ENCODE measurements at places on chromosomes 13 and 19.

GRCh38 chr19:7099597-7099921, 30.1 kb downstream of the ZNF557 start:
- no peak for DNase-seq

DNA sequence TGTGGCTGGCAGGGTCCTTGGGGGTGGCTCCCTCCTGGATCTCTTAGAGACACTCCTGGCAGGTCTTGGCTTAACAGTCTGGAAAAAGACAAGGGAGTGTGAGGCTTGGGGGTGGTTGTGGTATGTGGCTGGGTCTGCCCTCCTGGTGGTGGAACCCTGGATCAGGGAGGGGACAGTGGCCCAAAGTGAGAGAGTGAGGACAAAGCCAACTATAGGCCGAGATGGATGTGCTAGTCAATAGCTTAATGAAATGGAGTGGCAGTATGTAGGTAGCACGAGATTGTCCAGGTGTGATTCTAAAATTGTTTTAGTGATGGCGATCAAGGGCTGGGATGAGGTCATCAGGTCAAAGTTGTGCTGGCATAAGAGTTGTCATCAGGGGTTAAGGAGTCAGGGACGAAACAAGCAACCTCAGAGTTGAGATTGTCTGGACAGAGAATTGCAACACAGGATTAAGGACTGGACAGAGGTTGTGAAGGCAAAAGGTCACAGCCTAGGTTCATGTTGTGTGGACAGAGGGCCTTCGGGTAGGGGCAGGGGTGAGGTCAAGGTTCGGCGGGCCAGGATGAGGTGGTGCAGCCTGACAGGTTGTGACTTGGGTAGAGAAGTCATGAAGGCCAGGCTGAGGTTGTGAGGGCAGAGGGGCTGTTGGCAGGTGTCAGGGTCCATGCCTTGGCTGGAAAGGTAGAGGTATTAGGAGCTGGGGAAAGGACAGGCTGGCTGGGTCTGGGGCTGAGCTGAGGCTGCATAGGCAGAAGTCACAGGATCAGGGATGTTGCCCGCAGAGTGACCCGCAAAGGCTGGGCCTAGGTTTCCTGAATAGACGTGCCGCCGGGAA, 4.5 kb upstream of the RASAL3 start:
- DNase-seq, result no peak

- no peak for DNase-seq
Observed at GRCh38 chr19:3289971-3290569, 65.6 kb downstream of the CELF5 start.

DNA sequence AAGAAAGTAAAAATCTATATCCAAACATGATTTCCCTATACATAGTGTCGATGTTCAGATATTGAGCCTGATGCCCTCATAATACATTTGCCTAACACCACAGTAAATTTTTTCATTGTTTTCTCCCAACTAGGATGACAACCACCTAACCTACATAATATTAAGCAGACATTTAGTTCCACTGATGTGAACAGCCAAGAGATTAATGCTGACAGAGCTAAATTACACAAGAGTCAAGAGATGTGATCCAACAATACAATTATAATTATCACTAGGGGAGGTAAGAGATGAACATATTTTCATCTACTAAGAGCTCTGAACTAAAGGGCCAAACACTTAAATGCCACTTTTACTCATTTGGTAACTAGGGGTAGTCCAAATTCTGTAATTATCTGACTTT, 145.9 kb downstream of the DACH1 start:
- DNase-seq, result no peak

DNA sequence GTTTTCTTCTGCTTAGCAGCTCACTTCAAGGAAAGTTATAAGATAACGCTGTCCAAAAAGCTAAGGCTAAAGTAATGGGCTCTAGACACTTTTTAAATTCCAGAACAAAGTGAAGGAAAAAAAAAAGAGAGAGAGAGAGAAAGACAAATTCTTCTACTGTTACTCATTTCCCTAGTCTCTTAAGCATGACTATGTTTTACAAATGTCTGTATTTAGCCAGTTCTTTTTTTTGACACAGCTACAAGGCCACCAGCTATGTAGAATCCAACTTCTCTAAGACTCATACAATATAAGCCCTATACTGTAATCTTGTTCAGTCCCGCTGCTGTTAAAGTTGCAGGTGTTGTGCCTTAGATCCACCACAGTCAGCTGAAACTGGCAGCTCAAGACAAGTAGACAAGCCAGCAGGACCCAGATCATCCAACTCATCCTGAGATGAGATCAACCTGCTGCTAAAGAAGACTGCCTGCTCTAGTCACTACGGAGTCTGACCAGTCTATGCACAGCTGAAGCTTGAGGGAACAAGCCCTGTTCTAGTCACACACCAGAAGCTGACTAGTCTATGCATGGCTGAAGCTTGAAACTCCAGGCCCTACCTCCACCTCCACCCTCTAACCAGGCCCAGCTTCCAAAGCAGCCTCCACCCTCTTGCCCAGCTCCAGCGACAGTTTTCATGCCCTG, 10.3 kb upstream of the ZNF83 start:
- no peak for DNase-seq

DNA sequence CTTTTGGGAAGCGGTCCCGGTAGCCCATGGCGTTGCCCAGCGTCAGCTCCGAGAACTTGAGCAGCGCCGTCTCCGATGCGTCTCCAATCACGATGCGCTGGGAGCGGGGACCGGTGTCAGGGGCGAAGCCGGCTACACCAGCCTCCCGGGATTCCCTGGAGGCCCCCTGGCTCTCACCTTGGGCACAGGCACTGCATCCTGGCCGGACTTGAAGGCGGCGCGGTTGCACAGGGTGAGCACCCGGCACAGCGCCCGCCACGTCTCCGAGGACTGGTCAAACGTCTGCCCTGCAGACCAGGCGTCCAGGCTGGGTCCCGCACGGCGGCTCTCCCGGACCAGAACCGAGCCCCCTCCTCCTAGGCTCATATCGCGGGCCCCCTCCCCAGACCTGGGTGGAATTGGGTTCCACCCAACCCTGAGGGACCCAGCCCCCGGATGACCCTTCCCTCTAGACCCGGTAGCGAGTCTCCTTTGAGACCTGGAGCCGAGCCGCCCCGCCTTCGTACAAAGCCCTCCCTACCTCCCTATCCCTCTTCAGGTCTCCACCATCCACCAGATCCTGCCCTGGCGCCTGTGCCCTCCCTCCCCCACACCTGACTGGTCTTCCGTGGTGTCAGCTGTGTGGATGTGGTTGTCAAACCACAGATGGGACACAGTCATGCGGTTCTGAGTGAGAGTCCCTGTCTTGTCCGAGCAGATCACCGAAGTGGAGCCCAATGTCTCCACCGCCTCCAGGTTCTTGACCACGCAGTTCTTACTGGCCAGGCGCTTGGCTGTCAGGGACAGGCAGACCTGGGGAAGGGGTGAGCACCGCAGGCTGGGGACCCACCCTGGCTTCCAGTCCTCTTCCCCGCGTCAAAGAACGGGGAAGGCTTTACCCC, 4.8 kb downstream of the ATP4A start:
- DNase-seq, result no peak

GRCh38 chr19:10662384-10663251, 8.5 kb downstream of the ILF3 start:
- DNase-seq, result no peak

DNA sequence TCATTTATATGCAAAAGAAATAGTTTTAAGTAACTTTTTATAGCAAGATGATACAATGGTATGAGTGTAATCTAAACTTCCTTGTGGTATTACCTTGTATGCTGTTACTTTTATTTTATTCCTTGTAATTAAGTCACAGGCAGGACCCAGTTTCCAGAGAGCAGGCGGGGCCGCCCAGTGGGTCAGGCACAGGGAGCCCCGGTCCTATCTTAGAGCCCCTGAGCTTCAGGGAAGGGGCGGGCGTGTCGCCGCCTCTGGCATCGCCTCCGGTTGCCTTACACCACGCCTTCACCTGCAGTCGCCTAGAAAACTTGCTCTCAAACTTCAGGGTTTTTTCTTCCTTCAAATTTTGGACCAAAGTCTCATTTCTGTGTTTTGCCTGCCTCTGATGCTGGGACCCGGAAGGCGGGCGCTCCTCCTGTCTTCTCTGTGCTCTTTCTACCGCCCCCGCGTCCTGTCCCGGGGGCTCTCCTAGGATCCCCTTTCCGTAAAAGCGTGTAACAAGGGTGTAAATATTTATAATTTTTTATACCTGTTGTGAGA, 10.2 kb downstream of the PLPPR3 start:
- DNase-seq, result no peak

Data from stimulated activated naive CD4-positive, alpha-beta T cell (primary cell).